ENCODE measurements at places on chromosomes 4 and X.

DNA sequence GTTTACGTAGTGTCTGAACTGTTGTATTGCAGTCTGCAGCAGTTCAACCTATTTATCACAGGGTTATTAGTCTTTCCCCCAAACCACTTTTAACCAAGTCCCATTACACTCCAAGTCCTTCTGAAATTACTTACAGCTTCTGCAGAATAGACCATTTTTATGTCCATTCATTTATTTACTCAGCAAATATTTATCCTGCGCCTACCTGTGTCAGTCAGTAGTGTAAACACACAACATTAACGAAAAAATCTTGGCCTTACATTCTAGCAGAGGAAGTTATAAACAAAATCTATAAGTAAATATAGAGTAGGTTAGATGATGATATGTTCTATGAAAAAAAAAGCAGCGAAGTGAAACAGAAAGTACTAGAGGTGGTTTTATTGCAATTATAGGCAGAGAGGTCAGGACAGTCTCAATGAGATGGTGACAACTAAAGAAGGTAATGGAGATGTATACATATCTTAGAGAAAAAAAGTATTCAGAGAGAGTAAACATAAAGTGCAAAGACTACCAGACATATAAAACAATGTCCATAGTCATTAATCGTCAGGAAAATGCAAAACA is 534.7 kb downstream of the KCNIP4 start:
- no peak for DNase-seq

DNA sequence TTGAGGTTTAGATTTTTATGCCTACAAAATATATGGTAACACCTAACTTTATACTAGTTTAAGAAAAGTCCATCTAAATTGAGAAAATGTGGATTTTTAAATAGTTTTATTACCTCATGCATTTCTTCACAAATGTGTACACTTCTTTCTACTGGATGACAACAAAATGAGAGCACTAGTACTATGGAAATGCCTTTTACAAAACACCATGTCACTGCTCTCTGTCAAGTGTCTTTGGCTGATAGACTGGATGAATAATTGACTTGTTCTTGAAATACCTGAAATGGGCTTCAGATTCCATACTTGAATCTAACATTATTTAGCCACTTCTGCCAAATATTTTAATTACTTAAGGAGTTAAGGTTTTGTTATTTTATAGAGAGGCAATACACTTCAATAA is 49.5 kb downstream of the AMELX start:
- DNase-seq: no peak

- DNase-seq: peak; percentile 86
Measured at GRCh38 chrX:55160685-55161552, 59.2 kb upstream of the PAGE5 start.

GRCh38 chrX:102859550-102859871 is 77.6 kb upstream of the RAB40AL start:
- no peak for DNase-seq

DNA sequence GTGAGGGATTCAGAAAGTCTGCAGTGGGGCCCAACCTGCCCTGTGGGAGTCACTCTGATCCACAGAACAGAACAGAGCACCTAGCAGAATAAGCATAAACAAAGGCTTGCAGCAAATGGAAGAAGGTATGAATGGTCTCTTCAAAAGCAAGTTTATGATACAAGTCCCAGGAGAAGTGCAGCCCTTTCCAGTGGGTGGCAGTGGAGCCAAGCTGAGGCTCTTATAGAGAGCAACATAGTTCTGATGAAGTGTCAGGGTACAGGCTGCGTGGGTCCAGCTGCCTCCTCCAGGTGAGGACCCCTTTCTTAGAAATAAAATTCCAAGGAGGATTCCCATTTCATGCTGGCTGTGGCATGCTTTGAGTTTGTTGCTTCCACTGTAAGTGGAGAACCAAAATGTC is 88.8 kb upstream of the PAK3 start:
- DNase-seq: no peak

- no peak for DNase-seq
Measured at GRCh38 chr4:147813109-147813773, 81.4 kb downstream of the ARHGAP10 start.

- no peak for DNase-seq
Measured at GRCh38 chrX:50206753-50207152, 2.2 kb downstream of the CCNB3 start.

DNA sequence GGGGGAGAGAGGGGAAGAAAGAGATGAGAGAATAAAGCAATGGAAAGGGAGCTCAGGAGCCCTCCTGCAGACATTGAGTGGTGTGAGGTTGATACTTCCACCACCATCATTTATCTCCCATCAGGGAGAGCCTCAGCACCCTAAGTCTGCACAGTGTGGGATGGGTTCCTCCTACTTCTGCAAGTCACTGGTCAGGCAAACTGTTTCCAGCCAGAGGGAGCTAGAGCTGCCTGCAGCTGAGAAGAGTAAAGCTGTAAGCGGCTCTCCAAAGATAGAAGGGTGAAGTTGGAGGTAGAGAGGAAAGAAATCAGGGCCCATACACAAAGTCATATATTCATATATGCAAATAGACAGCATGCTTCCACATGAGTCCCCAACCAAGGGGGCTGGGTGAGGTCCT is 21.9 kb upstream of the ZNF81 start:
- DNase-seq: no peak

- DNase-seq: no peak
Measured at GRCh38 chr4:123495530-123495929, 98.9 kb downstream of the SPRY1 start.

- DNase-seq: no peak
Measured at GRCh38 chr4:170093973-170094535, 4.3 kb upstream of the AADAT start.

- no peak for DNase-seq
Measured at GRCh38 chr4:169945636-169946035, 80.6 kb downstream of the MFAP3L start.

- DNase-seq: no peak
Measured at GRCh38 chr4:140049849-140050637, 103.9 kb downstream of the MAML3 start.

DNA sequence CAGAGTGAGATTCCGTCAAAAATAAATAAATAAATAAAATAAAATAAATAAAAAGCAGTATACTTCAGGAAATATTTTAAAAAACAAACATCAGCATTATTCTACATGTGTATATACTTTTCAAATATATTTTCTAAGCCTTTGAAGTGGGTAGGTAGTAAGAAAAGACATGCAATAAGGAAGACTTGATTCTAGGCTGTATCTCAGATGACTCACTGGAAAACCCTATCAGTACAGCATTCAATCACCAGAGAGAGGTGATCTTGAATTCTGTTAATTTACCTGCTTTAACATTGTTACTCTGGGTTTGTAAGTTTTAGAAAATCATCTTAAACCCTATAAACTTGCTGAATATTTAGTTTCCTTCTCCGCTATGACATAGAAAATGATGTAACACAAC is 106.6 kb upstream of the NAP1L5 start:
- no peak for DNase-seq

- DNase-seq: no peak
Measured at GRCh38 chr4:148447681-148448080, 5.5 kb upstream of the NR3C2 start.
